AML-193 (cell line): ENCODE measurements at places on chromosomes 6 and 20.

DNA sequence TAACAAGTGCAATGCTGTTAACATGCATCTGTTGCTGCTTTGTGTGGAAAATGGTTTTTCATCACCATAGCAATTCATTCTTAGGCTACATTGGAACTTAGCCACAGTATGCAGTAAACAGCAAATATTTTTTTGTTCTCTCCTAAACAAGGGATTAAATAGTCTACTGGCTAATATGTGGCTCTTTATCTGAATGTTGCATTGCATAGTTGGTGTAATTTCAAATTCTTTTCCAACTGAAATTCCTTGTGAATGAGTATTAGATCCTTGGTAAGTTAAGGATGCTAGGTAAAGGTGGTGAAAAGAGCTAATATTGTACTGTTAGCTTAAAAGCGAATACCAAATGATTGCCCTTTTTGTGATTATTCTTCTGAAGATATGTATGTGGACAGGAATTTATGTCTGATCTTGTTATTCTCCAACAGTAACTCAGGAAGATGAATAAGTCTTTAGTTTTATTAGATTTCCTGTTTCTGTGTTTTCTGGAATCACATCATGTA lies 958 bp downstream of the MLIP start:
- no peak for DNase-seq

- DNase-seq = no peak
Observed at GRCh38 chr6:39992861-39993622, 58.8 kb upstream of the MOCS1 start.

DNA sequence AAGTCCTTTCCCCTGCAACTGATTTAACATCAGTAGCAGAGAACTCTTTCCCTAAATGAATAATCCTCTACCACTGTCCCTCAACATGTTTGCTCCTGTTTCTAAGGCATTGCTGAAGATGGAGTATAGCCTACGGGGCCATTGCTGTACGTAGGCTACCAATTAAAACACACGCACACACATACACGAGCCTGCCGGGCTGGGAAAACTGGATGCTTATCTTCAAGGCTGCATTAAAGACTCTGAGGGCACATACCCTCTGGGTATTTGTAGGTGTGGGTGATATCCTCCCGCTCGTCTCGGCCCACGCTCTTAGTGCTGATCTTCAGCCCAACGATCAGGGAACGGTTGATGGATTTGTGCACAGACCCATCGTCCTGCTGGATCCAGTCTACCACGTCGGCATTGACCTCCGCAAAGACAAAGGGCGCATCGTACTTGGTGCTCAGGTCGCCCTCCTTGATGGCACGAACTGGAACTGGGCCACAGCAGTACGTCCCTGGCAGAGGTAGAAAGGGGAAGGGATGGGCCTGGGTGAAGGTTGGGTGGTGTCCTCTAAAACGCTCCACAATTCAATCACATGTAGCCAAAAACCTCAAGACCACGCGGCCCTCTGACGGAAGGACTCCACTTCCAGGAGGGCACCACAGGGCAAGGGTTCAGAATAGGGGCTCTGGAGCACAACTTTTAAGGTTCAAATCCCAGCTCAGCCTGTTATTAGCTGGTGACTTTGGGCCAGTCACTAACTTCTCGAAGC lies 25.7 kb downstream of the TGM2 start:
- DNase-seq = no peak

DNA sequence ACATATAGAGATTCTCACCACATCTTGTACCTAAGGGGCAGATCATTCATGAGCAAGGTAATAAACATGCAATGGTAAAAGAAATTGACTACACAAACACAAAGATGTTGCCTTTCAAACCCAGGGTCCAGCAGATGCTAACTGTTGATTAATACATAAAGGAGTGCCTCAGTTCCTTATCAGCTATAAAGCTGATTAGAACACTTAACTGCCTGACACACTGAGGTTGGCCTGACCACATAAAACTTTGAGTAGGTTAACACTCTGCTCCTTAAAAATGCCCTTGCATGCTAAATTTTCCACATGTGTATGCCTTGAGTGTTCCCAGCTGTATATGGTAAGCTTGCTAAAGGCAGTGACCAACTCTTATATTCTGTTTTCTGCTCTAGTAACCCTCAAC lies 14.9 kb downstream of the CRISP2 start:
- DNase-seq = no peak

DNA sequence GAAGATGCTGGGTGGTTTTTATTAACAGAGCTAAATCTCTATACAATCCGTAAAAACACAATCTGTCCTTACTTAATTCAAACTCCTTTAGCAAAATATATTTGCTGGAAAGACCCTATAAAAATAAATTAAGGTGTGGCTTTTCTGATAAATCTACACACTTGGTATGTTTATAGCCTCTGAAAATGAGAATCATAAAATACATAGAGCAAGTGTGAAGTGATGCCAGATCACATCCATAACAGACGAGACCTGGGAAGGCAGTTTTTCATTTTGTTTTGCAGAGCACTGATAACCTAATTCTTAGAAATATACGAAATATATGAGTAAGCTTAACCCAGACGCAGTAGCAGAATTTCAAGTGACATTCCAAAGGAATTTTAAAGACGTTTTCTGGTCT lies 10.4 kb upstream of the DDO start:
- DNase-seq = no peak

DNA sequence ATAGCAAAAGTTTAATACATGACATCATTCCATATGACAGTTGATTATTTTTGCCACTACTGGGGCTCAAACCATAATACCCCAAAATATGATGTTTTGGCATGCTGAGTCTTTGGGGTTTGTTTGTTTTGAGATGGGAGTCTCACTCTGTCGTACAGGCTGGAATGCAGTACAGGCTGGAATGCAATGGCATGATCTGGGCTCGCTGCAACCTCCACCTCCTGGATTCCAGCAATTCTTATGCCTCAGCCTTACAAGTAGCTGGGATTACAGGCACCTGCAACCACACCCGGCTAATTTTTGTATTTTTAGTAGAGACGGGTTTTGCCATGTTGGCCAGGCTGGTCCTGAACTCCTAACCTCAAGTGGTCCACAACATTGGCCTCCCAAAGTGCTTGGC lies 1.3 kb upstream of the MRS2 start:
- DNase-seq = no peak

- DNase-seq = no peak
Observed at GRCh38 chr6:1473166-1473565, 83.8 kb downstream of the FOXF2 start.

- no peak for DNase-seq
Observed at GRCh38 chr6:39829331-39829730, 37.2 kb downstream of the DAAM2 start.

DNA sequence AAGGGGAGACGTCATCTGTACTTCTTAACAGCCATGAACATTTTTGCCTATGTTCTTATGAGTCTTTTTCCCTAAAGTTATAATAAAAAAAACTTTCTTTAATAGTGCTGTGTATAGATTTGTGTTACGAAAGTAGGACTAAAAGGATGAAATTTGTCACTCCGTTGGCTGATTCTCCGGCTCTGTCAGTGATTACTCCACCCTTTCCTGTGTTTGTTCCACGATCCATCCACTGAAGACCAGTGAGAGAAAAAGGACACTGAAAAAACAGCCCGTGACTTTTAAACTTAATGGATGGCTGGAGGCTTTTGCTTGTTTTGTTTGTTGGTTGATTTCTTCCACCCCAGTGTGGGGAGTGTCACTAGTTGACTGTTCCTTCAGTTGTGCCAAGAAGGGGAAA lies 232.0 kb upstream of the NOX3 start:
- no peak for DNase-seq

- DNase-seq = no peak
Observed at GRCh38 chr6:52538252-52538900, 38.5 kb downstream of the TRAM2 start.

DNA sequence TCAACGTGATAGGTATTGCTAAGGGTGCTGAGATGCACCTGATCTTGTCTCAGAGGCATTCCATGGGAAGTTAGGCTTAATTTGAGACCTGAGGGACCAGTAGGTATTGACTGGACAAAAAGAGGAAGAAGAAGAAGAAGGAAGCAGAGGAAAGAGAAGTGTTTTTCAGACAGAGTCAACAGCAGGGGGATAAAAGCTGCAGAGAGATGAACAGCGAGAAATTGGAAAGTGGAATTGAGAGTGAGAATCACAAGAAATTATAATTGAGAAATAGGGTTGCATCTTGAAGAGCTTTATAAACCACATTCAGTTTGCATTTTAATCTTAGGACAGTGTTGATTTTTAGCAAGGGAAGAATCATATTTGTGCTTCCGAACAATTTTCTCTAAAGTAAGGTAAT lies 254.0 kb downstream of the CD83 start:
- DNase-seq = peak; percentile 83

- peak; percentile 32 for DNase-seq
Observed at GRCh38 chr20:41135187-41135887, 2.0 kb upstream of the PLCG1 start.

- no peak for DNase-seq
Observed at GRCh38 chr6:12371641-12372146, 81.5 kb downstream of the EDN1 start.

- DNase-seq = no peak
Observed at GRCh38 chr6:28880894-28881780, 42.6 kb downstream of the TRIM27 start.

GRCh38 chr20:57695012-57695411 lies 14.8 kb downstream of the PMEPA1 start:
- no peak for DNase-seq

GRCh38 chr6:165298402-165298801 lies 11.0 kb downstream of the C6orf118 start:
- DNase-seq = no peak

DNA sequence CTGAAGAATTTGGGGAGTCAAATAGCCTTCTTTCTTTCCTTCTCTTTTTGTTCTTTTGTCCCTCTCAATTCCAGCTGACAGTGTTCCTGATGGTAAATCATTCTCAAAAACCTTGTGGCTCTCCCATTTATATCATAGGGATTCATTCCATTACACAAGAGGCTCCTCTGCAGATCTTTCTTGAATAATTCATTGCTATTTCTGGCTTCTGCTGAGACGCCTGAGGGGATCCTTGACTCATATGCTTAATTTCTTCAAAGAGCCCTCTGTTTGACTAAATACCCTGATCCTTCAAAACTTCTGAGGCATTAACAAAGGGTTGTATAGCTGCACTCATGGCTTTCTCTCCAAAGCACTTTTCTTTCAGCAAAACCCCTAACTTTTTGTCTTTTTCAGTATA lies 289.3 kb downstream of the FARS2 start:
- DNase-seq = no peak

DNA sequence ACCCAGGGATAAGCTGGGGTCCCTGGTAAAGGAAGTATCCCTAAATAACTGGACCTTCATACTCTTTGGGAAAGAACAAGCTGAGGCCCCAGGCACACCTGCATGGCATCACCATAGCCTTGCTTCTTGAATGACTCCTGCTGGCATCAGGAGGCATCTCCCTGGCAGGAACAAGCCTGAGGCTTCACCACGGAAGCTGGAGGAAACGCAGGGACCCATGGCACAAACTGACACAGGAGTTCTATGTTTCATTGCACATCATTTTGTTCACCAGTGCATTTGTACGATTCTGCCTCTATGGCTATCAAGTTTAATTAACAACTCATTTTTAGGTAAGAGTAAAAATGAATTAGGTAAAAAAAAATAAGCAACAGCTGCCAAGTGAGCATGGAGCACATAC lies 619 bp upstream of the PDE7B start:
- no peak for DNase-seq
